ENCODE measurements at places on chromosomes 2 and 18.

GRCh38 chr2:169361706-169362117 lies 622 bp downstream of the LRP2 start:
- DNase-seq = no peak

DNA sequence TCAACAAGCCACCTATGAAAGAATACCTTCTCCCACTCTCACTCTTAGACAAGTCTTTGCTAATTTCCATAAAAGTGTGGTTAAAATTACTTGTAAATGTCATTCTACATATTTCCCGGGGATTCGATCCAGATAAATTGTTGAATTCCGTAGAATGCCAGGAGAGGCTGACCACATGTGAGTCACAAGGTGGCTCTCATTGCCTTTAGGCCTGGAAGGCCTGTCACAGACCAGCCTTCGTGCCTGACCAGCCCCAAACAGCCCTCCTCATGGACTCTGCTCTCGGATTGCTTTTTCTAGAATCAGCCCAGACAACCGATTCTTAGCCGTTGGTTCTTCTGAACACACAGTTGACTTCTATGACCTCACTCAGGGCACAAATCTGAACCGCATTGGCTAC lies 86.0 kb downstream of the RTN4 start:
- DNase-seq = no peak

- no peak for DNase-seq
Measured at GRCh38 chr2:140990416-140990815, 1140.4 kb downstream of the LRP1B start.

DNA sequence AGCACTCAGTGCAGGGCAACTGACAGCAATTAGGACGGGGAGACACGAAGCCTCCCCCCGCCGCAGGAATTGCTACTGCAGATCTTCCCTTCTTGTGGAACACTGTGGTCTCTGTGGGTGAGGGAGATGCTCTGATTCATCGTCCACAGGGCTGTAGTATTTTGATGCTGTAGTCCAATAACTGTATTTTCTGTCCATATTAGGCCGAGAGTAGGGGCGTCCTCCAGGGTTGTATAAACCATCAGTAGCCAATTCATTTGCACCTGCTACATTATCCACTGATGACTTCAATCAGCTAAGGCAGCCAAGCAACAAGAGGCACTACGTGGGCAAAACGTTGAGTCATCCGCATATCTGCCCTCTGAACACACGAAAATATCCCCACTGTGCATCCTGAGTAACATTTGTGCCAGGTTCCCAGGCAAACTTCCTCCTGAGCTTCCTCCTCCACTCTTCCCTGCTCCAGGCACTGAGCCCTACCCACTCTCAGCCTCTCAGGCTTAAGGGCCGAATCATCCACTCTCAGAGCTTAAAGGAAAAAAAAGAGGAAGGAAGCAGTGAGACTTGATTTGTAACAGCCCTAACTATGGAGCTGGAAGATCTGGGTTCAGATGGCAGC lies 62.1 kb downstream of the LBH start:
- no peak for DNase-seq

- no peak for DNase-seq
Measured at GRCh38 chr2:20585710-20586594, 64.9 kb downstream of the HS1BP3 start.

DNA sequence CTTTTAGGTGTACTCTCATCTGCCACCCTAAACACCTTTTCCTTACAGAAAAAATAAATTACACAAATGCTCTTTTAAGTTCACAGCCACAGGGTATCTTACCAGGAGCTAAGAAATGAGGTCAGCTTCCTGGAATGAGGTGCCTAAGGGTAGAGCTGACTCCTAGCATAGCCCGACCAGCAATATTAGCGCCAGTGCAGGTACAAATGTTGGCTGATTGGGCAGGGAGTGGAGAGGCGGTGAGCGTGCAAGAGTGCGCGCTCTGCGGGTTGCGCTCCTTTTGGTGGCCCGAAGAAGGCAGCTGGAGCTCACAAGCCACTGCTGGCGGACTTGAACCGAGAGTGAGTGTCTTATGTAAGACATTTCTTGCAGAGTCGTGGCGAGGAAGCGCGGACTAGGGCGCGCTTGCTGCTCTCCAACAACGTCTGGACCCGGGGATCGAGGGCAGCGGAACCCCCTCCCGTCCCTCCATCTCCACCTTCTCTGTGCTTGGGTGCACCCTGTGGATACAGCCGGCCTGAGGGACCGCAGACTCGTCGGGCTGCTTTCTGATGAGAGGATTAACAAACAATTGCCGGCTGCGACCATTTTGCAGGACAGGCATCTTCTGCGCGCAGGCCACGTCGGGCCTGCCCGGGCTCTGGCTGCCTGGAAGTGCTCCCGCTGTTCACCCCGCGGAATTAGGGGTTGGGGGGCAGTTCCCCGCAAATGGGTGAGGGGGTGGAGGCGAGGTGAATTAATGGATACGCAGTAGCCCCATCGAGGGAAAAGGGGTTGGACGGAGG lies 17.3 kb downstream of the BOLA3 start:
- no peak for DNase-seq

- DNase-seq = no peak
Measured at GRCh38 chr2:8729939-8730338, 48.1 kb downstream of the ID2 start.

DNA sequence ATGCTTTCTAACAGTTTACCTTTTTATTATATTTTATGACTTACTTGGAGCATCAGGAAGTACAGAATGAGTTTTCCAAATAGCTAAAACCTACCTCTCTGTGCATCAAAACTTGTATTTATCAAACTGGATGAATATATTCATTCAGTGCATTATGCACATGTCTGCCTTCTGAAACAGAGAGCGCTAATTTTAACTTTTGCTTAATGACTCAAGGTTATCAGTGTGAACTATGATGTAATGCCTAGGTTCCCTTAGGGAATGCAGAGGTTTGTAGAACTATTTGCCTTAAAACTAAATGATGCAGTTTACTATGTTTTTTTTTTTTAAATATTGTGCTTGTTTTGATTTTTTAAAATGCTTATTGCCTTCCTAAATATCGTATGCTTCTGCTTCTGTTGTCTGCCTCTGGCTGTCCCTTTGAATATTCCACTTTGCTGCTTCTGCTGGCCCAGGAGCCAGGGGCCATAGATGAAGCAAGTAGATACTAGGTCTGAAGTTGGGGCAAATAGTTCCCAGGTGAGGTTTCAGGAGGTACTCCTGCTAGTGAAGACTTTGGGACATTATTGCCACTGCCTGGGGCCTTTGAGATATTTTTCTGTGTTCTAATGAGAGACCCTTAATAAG lies 16.5 kb downstream of the TMEM178A start:
- DNase-seq = no peak

DNA sequence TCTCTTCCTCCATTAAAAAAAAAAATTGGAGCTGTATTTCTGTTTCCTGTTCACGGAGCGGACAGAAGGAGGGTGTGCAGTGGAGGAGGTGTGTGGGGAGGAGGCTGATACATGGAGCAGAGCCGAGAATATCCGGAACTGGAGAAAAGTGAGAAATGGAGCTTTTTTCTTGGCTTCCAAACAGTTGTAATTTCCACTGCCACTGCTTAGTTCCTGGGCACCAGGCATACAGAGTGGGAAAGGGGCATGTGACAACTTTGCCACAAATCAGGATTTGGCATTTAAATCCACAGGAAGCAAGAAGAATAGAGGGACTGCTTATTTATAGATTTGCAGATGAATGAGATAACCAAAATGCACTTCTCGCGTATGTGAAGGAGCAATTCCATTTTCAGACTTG lies 71.2 kb downstream of the BCL11A start:
- no peak for DNase-seq

- DNase-seq = no peak
Measured at GRCh38 chr2:64153811-64154210, 9.6 kb upstream of the PELI1 start.

DNA sequence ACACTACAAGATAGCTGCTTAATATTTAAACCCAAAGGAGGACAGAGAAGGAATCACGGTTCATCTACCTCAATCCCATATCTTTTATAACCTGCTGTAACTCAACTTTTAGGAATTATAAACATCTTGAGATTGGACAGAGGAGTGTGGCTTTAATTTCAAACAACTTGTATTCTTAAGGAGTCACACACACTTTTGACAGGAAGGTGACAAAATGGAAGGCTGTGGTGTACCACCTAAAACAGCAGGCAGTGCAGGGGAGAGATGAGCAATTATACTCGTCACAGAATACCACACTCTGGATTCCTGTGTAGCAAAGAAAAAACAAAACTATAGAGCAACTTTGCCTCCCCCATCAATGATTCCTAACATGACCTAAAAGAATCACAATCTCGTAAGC lies 194.8 kb downstream of the ZEB2 start:
- DNase-seq = no peak

- DNase-seq = no peak
Measured at GRCh38 chr2:175019566-175020327, 14.6 kb upstream of the CHN1 start.

DNA sequence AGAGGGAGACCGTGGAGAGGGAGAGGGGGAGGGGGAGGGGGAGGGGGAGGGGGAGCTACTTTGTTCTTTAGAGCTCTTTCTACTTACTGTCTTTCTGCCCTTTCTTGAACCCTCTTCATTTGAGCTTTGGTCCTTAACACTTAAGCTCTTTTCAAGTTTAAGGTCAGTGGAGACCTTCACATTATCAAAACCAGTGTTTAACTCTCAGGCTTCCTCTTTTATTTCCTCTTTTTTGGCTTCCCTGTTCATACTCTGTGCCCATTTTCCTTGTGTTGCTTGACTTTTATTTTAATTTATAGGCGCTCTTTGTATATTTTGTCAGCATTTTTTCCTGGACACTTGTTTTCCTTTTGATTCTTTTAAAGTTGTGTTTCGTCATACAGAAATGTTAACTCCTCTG lies 37.1 kb downstream of the ACSL3 start:
- no peak for DNase-seq

DNA sequence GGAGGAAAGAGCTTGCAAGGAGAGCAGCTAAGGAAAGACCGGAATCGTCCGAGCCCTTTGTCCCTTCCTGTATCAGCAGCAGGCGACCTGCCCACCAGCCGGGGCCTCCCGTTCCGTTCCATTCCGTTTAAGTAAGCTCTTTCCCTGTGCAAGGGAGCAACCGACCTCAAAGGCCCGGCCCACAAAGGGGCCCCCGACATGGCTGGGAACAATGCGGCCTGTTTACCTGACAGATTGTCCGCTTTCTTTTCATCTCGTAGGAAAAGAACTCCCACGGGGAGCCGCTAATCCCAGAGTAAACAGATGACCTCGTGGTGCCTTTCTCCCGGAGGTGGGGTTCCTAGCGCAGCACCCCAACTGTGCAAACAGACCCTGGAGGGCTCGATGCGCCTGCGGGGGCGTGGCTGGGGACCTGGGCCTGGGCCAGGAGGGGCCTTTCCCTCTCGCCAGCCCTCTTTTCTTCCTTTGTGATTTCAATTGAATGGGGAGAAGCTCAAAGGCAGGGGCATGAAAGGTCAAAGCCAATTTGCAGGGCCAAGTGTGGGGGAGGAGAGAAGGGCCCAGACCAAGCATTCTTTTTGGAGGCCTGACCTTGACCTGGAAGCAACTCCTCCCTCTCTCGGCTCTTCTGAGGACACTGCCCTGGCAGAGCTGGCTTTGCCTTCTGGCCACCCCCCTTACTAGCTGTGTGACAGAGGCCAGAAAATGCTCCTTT lies 120.2 kb downstream of the INHBB start:
- no peak for DNase-seq

- no peak for DNase-seq
Measured at GRCh38 chr2:219687272-219687671, 59.8 kb downstream of the SLC4A3 start.

DNA sequence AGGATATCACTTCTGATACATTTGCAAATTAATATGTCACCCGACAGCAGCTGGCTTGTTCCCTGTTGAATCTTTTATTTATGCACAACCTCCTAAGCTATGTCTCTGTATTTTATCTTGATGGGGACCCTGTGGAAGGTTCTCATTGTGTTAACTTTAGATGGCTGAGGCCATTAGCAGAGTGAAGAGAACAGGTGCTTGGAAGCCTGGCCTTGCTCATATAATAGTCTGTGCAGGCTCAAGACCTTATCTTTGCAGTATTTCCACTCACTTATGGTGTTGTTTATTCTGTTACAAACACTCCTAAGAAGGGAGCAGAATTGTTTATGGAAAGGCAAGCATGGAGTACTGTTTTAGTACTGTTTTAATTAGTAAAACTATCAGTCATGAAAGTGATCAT lies 107.6 kb downstream of the SETBP1 start:
- DNase-seq = no peak

DNA sequence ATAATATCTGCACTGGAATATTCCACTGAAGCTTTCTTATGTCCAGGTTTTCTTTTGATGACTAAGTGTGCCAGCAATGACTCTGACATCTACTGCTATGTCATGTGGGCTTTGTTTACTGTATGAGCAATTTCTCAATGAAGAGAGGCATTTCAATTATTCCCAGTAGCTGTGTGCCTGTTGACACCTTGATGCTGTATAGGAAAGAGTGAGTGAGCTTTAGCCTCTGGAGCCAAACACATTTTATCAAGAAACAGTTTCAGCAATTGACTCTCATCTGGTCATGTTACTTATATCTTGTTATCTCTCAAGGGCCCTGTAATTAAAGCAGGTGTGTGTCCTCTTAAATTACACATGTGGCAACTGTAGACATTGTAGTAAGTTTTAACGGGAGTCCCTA lies 493.2 kb upstream of the FANCL start:
- DNase-seq = no peak

GRCh38 chr2:168120730-168121129 lies 126.7 kb downstream of the STK39 start:
- DNase-seq = no peak

- DNase-seq = no peak
Measured at GRCh38 chr2:6764968-6765723, 100.6 kb downstream of the CMPK2 start.

DNA sequence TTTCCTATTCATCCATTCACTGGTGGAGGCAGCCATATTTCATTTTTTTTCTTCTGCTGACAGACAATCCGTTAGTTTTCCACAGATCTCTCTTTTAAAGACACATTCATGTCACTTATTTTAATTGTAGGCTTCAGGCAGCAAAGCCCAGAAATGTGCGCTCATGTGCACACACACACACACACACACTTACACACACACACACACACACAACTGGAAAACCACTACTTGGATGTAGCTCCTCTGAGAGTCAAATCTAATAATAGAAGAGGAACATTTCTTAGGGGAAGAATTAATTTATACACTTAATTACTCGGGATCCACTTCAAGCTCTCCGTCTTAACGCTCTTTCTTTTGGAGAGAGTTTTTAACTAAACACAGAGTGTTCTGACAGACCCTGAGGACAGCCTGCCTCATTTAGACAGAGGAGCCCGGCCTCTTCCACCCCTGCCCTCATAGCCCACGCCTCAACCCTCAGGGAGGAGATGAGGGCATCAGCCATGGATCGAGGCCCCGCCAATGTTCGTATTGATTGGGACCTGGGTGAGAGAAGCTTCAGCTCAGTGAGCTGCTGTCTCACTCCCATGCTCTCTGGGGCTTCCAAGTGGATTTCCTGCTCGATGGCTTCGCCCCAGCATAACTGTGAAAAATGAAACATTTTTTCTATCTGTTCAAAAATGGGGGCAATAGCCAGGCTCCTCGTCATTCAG lies 261.4 kb upstream of the SKOR2 start:
- no peak for DNase-seq

DNA sequence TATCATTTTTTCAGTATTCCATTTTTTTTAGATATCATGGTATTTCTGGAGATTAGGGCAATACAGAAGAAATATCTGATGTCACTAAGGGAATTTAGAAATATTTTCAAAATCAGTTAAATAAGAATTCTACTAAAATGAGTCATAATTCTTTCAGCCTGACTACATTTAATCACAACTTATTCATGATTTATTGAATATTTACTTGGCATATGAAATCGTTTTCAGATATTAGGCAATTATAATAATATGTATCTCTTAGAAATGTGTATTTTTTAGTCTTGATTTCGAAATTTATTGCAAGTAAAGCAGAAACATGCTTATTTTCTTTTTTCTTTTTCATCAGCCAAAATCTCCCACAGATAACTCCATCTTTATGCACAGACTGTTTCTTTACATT lies 142.2 kb downstream of the CCDC102B start:
- DNase-seq = no peak

All from NCI-H1694 (cell line).